Transverse colon (tissue), 4 donors: ENCODE measurements at places on chromosomes 2 and 18. TPM values are rescaled to one million over a fixed set of nuclear protein-coding genes. Genes with fewer than 3 reads are reported as not detected.

DNA sequence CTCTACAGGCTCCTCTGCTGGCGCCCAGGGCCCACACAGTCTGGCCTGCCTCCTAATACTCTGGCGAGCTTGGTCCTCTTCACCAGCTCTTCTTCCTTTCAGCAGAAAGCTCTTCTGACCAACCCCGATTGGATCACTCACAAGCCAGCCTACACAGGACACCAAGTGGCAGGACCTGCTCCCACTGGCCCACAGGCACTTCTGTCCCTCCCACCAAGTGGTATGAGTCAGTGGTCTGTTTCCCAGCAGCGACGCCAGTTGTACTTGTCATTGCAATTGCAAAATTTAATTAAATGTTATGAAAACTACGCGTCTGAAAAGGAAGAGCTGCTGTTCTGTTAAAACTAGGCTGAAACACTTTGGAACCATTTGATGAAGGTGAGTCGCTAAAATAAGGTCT is 46.7 kb downstream of the NDUFA10 start:
- no peak overlapping the region for H3K4me3 ChIP-seq
- H3K36me3 ChIP-seq, result peaks cover 8% of the 10 kb centered on the region
- no peaks in the 10 kb centered on the region for H3K4me1 ChIP-seq
- no peak overlapping the region for H3K27ac ChIP-seq

GRCh38 chr18:35511833-35512232 is 14.1 kb upstream of the INO80C start:
- H3K27me3 ChIP-seq, result no peaks in the 10 kb centered on the region
- no peaks in the 10 kb centered on the region for H3K36me3 ChIP-seq
- no peak for DNase-seq
- H3K27ac ChIP-seq, result no peak overlapping the region

CREG2 gene
- under 0.01 TPM for total RNA-seq

DNA sequence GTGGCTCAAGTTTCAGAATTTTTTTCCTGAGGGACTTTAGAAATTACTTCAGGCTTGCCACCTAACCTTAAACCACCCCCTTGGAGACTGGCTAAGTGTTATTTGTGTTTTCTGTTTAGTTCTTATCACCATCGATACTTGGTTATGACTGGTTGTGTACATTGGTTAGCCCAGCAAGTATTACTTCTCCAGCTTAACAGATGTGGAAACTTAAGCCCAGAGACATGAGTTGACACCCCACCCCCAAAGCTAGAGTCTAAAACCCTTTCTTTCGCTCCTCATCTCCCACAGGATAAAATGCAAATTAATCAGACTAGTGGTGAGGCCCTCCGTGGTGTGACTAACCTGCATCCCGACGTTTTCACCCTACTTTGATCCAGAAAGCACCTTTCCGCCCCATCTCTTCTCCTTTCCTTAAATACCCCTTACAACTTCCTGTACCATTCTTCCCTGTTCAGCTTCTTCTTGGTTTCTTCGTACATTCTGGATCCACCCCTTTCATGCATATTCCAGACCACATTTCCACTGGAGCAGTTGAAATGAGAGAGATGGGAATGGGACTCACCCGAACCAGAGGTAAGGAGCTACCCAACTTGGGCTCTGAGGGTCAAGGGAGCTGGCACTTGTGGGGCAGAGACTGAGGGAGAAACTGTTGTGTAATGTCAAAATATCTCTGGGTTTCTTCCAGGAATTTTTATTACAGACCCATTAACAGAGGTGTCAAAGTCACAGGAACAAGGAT is 819 bp upstream of the MAP3K2 start:
- H3K36me3 ChIP-seq, result no peaks in the 10 kb centered on the region
- H3K27me3 ChIP-seq, result no peaks in the 10 kb centered on the region
- peaks cover 19% of the 10 kb centered on the region for H3K4me1 ChIP-seq

IL36G gene
- not detected for total RNA-seq

DNA sequence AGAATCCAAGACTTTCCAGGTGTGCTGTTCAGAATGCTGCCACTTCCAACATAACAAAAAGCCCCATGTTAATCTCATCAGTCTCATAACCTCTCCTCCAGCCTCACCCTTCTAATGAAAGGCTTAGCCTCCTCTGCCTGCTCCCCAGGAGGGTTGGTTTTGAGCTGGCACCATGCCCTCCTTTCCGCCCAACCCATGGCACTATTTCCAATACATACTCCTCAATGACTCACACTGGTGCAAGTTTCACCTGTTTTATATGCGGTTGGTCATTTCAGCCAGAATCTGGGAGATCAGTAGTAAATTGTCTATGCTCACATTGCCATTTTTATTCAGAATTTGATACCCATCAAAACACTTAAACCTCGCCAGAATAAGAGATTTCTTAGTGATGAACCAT is 157.6 kb upstream of the NRP2 start:
- H3K4me3 ChIP-seq, result no peak overlapping the region
- DNase-seq, result peak; percentile 60
- H3K4me1 ChIP-seq, result no peaks in the 10 kb centered on the region
- no peaks in the 10 kb centered on the region for H3K36me3 ChIP-seq

- H3K36me3 ChIP-seq, result peaks cover 29% of the 10 kb centered on the region
- DNase-seq, result no peak
Observed at GRCh38 chr2:98545591-98545990, 62.7 kb downstream of the COA5 start.

CELF4 gene
- total RNA-seq, result 0.75 TPM

GRCh38 chr2:223801736-223802135 is 35.6 kb downstream of the AP1S3 start:
- no peaks in the 10 kb centered on the region for H3K27me3 ChIP-seq
- no peaks in the 10 kb centered on the region for H3K36me3 ChIP-seq
- no peak for DNase-seq
- no peak overlapping the region for H3K27ac ChIP-seq
- H3K4me1 ChIP-seq, result no peaks in the 10 kb centered on the region

DNA sequence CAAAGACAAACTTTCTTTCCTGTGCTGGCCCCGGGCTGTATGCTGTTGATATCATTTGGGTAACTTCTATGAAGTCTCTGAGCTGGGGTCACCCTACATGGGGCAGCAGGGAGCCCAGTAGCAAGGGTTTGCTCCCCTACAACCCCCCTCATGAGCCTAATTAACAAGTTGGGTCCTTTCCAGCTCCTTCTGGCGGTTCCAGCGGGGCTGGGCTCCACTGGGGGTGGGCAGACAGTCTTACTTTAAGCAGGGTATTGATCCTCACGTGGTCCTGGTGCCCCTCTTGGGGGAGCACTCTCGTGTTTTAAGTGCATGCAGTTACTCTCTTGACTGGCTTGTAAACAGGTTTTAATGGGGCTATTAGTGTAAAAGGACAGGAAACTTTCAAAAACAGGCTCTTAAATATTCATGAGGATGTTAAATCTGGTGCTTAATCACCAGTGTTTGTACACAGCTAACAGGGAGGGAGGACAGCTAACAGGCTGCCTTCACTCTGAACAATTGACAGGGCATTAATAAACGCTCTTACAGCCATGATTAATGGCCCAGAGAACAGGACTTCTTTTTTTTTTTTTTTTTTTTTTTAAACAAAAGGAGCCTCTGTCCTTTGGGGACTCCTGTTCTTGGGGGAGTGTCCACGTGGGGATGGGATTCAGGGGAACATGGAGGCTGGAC is 36.6 kb upstream of the SKOR2 start:
- H3K27ac ChIP-seq, result no peak overlapping the region
- H3K4me3 ChIP-seq, result no peak overlapping the region
- DNase-seq, result no peak
- peaks cover 14% of the 10 kb centered on the region for H3K27me3 ChIP-seq
- H3K36me3 ChIP-seq, result no peaks in the 10 kb centered on the region

GRCh38 chr2:168089200-168089599 is 158.2 kb downstream of the STK39 start:
- H3K27me3 ChIP-seq, result no peaks in the 10 kb centered on the region
- no peaks in the 10 kb centered on the region for H3K4me1 ChIP-seq
- DNase-seq, result no peak
- H3K36me3 ChIP-seq, result no peaks in the 10 kb centered on the region

TMEM18 gene
- 12.0 TPM for total RNA-seq

- peak overlapping the region; percentile 71 for H3K27ac ChIP-seq
- DNase-seq, result peak; percentile 73
- no peaks in the 10 kb centered on the region for H3K27me3 ChIP-seq
- H3K36me3 ChIP-seq, result no peaks in the 10 kb centered on the region
Observed at GRCh38 chr2:41966431-41966893, 81.4 kb upstream of the PKDCC start.

DNA sequence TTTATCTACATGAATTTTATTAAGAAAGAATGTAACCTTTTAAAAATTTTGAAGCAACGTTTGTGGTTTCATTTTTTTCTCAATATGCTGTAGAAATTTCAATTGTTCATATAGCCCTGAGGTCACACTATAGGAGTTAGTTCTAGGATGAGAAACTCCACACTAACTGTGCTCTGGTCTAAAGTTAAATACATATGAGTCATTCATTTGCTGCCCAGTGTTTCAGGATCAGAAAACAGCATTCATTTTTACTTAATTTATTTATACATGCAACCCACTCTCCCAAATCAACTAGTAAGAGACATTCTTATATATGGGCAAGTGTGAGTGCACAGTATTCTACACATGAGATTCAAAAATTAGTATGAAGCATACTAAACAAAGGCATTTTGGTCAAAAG is 137.9 kb downstream of the DOCK10 start:
- no peak overlapping the region for H3K4me3 ChIP-seq
- no peaks in the 10 kb centered on the region for H3K4me1 ChIP-seq
- H3K27ac ChIP-seq, result no peak overlapping the region
- no peaks in the 10 kb centered on the region for H3K27me3 ChIP-seq
- no peaks in the 10 kb centered on the region for H3K36me3 ChIP-seq
- no peak for DNase-seq

CLEC4F gene
- total RNA-seq, result not detected

GRCh38 chr2:217149087-217149660 is 289.3 kb upstream of the TNP1 start:
- H3K4me1 ChIP-seq, result no peaks in the 10 kb centered on the region
- H3K27ac ChIP-seq, result no peak overlapping the region
- H3K4me3 ChIP-seq, result no peak overlapping the region
- no peak for DNase-seq
- H3K36me3 ChIP-seq, result no peaks in the 10 kb centered on the region

DNA sequence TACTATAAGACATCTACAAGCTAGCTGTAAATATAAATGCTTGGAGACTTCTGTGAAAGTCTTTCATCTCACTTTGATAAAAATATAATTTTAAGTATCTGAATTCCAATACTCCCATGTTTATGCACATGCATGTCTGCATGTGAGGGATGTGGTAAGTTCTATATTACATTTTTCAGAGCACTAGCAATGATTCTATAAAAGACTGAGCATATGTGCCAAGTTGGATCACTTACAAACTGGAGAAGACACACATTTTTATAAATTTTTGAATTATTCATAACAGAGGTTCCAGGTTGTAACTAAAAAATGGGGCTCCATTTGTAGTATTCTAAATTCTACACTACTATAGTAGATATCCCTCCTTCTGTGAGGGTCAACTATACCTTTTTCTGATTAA is 26.0 kb downstream of the ZNF804A start:
- H3K4me3 ChIP-seq, result no peak overlapping the region
- no peaks in the 10 kb centered on the region for H3K27me3 ChIP-seq
- H3K36me3 ChIP-seq, result no peaks in the 10 kb centered on the region

GRCh38 chr2:113361051-113361450 is 76.4 kb upstream of the ZNG1B start:
- no peak for DNase-seq
- H3K36me3 ChIP-seq, result no peaks in the 10 kb centered on the region
- H3K27ac ChIP-seq, result no peak overlapping the region
- no peaks in the 10 kb centered on the region for H3K27me3 ChIP-seq
- no peak overlapping the region for H3K4me3 ChIP-seq

- no peaks in the 10 kb centered on the region for H3K4me1 ChIP-seq
- no peaks in the 10 kb centered on the region for H3K36me3 ChIP-seq
- H3K27me3 ChIP-seq, result no peaks in the 10 kb centered on the region
- DNase-seq, result no peak
- no peak overlapping the region for H3K4me3 ChIP-seq
Observed at GRCh38 chr2:214896274-214896673, 86.8 kb upstream of the BARD1 start.

GRCh38 chr18:57698571-57699276 is 77.1 kb upstream of the NARS1 start:
- no peak overlapping the region for H3K4me3 ChIP-seq
- peak overlapping the region; percentile 18 for H3K27ac ChIP-seq
- H3K27me3 ChIP-seq, result no peaks in the 10 kb centered on the region
- H3K36me3 ChIP-seq, result no peaks in the 10 kb centered on the region
- H3K4me1 ChIP-seq, result no peaks in the 10 kb centered on the region
- DNase-seq, result no peak

- peaks cover 35% of the 10 kb centered on the region for H3K4me1 ChIP-seq
- DNase-seq, result no peak
- no peaks in the 10 kb centered on the region for H3K36me3 ChIP-seq
Observed at GRCh38 chr2:203623096-203623495, 83.3 kb upstream of the CD28 start.

- peaks cover 23% of the 10 kb centered on the region for H3K4me1 ChIP-seq
- peak overlapping the region; percentile 60 for H3K27ac ChIP-seq
- H3K4me3 ChIP-seq, result no peak overlapping the region
- no peaks in the 10 kb centered on the region for H3K27me3 ChIP-seq
- DNase-seq, result peak; percentile 75
Observed at GRCh38 chr2:127086990-127087790, 19.8 kb downstream of the BIN1 start.

GRCh38 chr2:239444626-239445577 is 44.1 kb upstream of the HDAC4 start:
- DNase-seq, result no peak
- peaks cover 13% of the 10 kb centered on the region for H3K27me3 ChIP-seq
- H3K36me3 ChIP-seq, result no peaks in the 10 kb centered on the region
- no peak overlapping the region for H3K4me3 ChIP-seq
- H3K27ac ChIP-seq, result no peak overlapping the region
- no peaks in the 10 kb centered on the region for H3K4me1 ChIP-seq

DUSP19 gene
- not detected for total RNA-seq

DNA sequence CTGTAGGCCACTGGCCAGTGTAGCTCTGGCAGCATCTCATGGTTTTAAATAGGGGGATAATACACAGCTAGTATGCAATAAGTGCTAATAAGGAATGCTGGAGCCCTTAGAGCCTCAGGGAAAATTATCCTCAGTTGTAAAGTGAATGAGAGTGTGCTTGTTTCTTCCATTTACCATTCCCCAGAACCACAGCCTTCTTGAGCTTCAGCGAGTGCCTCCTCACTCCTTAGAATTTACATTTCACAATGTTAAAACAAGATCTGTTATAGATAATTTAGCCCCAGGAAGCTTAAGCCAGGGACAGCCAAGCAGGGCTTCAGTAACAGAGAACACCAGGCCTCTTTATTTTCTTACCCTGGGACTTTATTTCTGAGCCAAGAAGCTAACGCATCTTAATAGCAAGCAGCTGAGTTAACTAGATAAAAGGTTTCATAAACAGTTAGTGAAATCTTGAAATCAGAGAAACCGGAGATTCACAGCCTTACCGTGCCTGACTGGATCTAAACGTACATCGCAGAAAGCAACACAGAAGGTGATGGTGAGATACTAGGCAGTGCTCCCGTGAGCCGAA is 535.2 kb downstream of the TDRD15 start:
- H3K4me1 ChIP-seq, result no peaks in the 10 kb centered on the region
- no peaks in the 10 kb centered on the region for H3K27me3 ChIP-seq
- no peak overlapping the region for H3K4me3 ChIP-seq
- no peak overlapping the region for H3K27ac ChIP-seq

IFIH1 gene
- 133 TPM for total RNA-seq

GRCh38 chr2:222653280-222653679 is 2.6 kb downstream of the FARSB start:
- no peaks in the 10 kb centered on the region for H3K36me3 ChIP-seq
- no peak overlapping the region for H3K4me3 ChIP-seq
- DNase-seq, result no peak
- peaks cover 46% of the 10 kb centered on the region for H3K4me1 ChIP-seq
- no peaks in the 10 kb centered on the region for H3K27me3 ChIP-seq
- H3K27ac ChIP-seq, result peak overlapping the region; percentile 84
